ENCODE measurements at places on chromosomes 6 and 20.

DNA sequence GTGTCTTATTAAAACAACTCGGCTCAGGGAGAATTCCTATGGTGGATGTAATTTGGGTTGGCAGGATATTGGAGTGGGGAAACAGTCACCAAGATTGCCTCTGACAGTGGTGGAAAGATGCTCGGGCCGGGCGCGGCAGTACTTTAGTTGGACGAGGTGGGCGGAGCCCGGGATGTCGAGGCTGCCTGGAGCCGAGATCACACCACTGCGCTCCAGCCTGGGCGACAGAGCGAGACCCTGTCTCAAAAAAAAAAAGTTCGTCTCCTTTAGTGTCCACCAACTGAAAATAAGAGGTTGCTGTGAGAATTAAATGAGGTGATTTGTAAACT is 621 bp downstream of the NOL7 start:
- DNase-seq: no peak

- DNase-seq: no peak
Measured at GRCh38 chr6:143058987-143059386, 1.7 kb upstream of the AIG1 start.

DNA sequence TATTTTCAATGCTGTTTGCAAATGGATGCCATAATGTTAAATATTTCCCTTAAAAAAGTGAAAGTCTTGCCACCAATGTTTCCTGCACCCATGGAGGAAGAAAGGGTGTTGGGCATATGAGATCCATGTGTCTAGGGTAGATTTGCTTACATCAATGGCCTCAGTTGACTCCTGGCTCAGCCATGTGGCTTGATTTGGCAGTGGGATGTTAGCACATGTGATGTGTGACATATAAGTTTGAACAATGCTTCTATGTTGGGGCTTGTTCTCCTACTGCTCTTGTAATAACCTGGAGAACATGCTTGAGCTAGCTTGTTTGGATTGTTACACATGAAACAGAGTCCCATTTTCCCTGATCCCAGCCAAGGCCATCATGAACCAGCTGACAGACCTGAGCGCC is 187.6 kb downstream of the SCP2D1 start:
- DNase-seq: no peak

- no peak for DNase-seq
Measured at GRCh38 chr6:106549521-106549920, 79.8 kb downstream of the RTN4IP1 start.

DNA sequence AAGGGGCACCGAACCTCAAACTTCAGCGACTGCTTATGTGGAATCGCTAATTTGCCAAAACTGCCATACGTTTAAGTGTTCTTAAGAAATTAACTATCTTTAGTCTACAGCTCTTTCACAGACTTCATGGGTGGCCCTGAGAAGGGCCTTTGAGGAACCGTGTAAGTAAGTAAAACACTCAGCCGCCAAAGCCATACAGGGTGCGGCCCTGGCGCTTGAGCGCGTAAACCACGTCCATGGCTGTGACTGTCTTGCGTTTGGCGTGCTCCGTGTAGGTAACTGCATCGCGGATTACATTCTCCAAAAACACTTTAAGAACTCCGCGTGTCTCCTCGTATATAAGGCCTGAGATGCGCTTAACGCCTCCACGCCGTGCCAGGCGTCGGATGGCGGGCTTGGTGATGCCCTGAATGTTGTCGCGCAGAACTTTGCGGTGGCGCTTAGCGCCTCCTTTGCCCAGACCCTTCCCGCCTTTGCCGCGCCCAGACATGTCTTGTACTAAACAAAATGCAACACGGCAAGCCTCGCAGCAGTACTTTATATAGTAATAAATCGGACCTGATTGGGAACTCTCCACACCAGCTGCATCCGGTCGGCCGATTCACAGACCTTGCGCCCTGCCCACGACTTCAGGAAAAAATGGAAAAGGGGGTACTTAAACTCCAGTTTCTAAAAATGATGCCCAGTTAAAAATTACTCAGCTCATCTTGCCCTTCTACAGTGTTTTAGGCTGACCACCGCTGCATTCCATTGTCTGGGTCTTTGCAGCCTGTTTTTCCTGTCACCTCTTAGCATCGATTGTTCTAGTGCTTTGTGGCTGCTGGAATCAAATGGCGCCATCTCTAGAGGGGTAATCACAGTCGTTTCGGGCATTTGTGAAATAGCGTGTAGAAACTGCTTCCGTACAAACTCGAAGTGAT is 38.9 kb downstream of the OR2B2 start:
- DNase-seq: peak; percentile 75

- DNase-seq: no peak
Measured at GRCh38 chr6:21053612-21054011, 519.4 kb downstream of the CDKAL1 start.

DNA sequence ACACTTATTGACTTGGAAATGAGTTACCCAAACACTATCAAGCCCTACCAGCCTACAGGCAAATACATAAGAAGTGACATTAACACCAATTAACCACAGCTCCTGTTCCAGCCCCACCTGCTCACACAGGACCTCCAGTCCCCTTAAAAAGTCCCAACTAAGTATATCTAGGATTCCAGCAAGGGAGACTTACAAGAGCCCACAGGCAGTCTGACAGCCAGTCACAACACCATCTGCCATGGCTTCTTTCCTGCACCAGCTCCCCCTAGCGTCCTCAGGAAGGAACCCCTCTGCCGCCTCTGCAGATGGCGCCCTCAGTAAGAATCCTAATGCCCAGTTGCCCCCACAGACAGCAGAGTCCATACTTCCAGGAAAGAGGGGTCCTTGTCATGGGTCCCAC is 122.1 kb downstream of the HIVEP2 start:
- DNase-seq: no peak

- DNase-seq: no peak
Measured at GRCh38 chr6:113405326-113406047, 451.7 kb upstream of the MARCKS start.

DNA sequence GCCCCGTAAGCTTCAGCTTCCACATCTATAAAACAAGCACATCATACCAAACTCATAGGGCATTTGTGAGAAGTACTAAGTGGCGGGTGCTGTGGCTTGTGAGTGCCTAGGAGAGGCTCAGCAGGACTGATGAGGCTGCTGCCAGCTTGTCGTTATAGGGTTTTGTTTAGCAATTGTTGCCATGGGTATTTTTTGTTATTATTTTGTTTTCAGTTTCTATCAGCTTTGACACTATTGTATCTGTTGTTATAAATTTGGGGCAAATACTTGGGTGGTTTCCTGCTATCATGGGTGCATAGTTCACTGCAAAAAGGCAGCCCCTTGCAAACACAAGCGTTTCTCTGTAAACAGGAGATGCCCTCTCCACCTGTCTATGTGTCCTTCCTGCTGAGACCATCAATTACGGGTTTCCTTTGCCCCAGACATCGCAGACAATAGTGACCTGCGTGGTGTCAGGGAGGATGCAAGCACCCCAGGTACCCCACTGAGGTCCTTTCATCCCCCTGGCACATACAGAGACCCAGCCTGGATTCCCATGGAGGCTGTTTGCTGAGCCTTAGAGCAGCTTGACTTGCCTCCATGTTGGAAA is 3.1 kb upstream of the CCDC167 start:
- DNase-seq: no peak

- DNase-seq: no peak
Measured at GRCh38 chr6:25083784-25084507, 148.2 kb upstream of the RIPOR2 start.

DNA sequence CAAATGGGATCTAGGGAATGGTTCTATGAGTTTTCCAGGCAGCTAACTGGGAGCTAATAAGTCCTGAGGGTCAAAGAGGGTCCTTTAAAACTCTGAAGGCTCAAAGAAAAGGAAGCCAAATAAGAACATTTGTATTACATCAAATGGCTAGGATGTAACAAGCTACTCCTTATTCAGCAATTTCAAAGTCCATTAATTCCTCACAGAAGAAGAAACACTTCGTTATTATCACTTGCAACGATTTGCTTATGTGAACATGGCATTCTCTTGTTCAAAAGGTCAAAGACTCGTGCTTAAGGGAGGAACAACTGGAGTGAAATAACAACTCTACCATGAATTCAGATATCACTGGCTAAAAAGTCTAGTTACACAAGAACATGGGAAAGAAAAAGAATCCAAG is 70.8 kb upstream of the FBXO30 start:
- DNase-seq: no peak

DNA sequence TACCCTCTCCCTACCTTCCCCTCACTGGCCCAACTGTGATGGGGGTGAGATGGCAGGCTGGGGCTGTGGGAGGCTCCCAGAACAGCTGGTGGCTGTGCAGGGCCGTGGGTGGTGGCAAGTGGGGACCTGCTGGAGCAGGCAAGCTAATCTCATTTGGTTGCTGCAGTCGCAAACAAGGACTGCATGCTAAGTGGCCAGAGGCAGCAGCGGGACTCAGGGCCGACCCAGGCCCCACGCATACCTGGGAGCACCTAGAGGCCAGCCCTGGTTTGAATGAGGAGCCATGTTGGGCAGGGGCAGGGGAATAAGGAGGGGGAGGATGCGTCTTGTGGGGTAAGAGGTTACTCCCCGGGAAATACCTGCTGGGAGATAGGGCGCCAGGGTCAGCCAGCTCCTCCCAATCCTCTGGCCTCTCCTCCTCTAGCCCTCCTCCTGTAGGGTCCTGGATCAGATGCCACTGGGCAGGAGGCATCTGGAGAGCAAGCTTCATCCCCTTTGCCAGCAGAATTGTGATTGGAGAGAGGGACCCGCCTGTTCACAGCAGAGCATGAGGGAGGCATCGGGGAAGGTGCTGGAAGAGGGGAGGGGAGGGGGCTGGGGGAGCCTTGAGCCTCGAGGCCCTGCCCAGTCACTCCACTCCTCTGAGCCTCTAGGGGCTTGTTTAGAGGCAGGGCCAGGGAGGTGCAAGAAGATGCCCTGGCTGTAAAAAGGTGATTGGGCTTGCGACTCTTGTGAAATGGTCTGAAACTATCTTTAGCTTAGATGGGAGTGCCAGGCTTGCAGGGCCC is 24.3 kb upstream of the CDH22 start:
- DNase-seq: no peak

- DNase-seq: no peak
Measured at GRCh38 chr6:111591901-111592461, 13.7 kb downstream of the TRAF3IP2 start.

DNA sequence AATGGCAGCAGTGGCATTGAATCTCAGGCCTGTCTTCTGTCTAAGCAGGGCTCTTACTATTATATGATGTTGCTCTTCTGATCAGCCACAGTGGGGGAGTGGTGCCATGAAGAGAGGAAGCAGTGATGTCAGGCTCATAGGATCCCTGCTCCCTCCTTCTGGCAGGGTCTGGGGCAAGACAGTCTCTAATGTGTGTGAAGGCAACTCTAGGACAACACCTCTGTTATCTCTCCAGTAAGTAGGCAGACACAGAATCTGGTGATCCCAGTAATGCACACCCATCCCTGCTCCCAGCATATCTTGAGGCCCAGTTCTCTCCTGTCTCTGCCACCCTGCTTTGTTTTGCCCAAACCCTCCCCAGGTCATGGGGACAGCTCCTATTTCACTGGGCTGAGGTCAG is 8.8 kb downstream of the C20orf202 start:
- DNase-seq: no peak

DNA sequence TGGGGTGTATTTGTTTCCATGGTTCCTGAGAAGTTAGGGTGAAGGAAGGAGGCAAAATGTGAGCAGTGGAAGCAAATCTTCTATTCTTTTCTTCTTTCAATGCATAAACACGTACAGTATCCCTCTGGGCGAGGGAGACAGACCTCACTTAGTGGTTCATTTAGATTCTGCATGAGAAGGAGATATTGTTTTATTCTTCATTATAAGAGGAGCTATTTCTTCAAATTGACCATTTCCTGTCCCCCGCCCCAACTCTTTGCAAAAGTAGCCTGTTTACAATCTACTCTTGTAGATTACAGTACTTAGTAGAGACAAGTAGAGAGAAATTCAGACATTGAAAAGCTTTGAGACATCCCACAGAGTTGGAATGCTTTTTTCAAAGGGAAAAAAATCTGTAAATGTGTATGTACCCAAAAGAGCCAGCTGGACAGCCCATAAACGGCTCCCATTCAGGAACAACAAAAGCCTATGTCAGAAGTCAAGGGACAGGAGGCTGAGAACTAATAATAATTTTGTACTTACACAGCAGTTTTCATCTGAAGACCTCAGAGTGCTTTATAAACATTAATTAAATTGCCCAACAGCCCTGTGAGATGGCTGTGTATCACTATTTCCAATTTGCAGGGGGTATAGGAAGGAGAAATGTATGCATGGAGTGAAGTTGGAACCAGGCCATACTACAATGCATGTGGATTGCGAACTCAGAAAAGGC is 23.9 kb downstream of the CD83 start:
- DNase-seq: no peak

- no peak for DNase-seq
Measured at GRCh38 chr20:16311756-16312155, 261.5 kb downstream of the KIF16B start.

- no peak for DNase-seq
Measured at GRCh38 chr6:133408543-133408942, 167.4 kb downstream of the EYA4 start.

DNA sequence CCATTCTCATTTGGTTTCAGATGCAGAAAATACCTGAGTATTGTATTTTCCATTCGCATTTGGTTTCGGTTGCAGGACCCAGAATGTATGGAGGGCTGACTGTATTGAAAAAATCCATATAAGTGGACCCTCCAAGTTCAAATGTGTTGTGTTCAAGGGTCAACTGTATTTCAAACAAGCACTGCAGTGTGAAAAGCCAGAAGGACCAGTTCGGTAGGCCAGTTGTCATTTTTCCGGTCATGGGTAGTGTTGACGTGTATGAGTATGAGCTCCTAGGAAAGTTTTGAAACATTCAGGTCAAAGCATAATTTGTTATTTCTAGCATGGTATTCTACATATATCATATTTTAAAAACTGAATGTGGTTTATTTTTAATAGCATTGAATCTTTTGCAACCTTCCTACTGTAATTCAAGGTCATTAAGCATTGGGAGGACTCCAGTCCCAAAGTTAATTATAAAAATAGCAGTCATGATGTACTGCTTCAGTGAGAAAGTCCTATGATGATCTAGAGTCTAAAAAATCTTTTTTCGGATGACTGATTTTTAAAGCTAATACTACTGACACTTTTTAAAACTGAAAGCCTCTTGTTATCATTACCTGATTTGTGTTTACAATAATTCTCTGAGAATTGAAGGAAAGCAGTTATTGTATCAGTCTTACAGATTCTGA is 18.9 kb downstream of the NHSL1 start:
- no peak for DNase-seq

DNA sequence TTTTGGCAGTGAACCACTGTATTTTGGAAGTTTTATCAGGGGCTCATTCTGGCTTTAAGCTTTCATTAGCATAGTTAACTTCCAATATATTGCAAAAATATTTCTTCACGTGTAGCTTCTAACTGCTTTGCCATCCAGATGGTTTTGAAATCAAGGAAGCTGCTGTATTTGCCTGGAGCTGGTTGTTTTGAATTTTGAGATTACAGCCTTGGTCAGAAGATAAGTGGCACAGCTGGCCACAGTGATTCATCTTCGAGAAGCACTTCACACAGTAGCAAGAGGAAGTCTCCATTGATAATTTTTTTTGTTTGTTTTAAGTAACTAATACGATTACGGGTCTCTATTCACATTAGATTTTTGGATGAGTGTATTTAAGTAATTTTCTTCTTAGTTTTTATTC is 3.8 kb downstream of the APCDD1L start:
- DNase-seq: no peak

Measured in stimulated activated CD4-positive, alpha-beta T cell treated with anti-CD3 and anti-CD28 coated beads, TNF-alpha, amount 100 ng/mL, for 48 hours (primary cell).